ENCODE measurements at places on chromosomes 7 and 10.

GRCh38 chr10:119454990-119455389, 87.5 kb downstream of the RGS10 start:
- no peak for DNase-seq

DNA sequence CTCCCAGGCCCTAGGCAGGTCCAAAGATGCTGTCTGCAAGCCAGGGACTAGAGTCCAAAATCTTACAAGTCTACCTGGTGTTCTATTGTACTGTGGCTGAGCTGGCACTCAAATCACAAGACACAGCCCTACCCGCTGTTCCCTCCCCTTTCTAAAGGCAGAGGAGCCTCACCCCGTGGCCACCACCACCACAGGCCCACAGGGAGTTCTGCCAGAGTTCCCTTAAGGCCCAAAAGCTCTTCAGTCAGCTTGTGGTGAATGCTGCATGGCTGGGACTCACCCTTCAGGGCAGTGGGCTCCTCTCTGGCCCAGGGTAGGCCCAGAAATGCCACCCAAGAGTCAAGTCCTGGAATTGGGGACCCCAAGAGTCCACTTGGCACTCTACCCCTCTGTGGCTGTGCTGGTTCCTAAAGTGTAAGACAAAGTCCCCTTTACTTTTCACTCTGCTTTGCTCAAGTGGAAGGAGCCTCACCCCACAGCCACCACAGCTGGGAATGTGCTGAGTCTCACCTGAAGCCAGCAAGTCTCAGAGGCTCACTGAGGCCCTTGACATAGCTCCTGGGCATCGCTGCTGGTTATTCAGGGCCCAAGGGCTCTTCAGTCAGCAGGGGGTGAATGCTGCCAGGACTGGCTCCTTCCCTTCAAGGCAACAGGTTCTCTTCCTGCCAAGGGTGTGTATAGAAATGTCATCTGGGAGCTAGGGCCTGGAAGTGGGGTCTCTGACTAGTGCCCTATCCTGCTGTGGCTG, 48.8 kb upstream of the PSAP start:
- DNase-seq = no peak

GRCh38 chr10:120328647-120329046, 128.4 kb upstream of the PLPP4 start:
- no peak for DNase-seq

GRCh38 chr10:127345231-127345965, 149.0 kb upstream of the INSYN2A start:
- no peak for DNase-seq

- DNase-seq = no peak
Observed at GRCh38 chr7:106797937-106798336, 67.1 kb upstream of the PIK3CG start.

- no peak for DNase-seq
Observed at GRCh38 chr7:13433946-13434345, 555.5 kb downstream of the ETV1 start.

DNA sequence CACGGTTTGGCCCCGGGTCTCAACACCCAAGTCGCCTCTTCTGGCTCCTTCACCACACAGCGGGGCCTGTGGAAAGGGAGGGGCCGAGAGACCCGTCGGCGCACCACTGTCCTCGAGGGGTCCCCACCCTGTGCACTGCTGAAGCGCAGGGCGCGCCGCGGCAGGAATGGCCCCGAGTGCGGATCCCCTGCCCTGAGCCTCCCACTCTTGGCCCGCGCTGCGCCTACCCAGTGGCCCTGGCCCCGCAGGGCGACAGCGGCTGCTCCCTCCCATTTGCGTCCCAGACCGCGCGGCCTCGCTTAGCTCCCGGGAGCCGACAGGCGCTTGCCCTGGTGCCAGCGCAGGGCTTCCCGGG, 2.1 kb upstream of the SFMBT2 start:
- no peak for DNase-seq

DNA sequence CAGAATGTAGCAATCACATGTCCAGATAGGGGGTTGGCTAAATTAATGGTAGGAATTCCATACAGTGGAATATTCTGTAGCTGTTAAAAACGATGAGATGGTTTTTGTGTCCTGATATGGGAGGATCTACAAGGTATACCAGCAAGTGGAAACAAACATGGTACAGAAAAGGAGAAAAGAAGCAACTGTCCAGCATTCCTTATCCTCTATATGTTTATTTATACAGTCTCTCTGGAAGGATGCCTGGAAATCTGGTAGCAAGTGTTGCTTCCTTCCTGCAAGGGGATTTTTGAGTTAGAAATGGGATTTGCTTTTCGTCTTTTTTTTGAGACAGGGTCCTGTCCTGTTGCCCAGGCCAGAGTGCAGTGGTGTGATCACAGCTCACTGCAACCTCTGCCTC, 19.3 kb downstream of the IL15RA start:
- no peak for DNase-seq

DNA sequence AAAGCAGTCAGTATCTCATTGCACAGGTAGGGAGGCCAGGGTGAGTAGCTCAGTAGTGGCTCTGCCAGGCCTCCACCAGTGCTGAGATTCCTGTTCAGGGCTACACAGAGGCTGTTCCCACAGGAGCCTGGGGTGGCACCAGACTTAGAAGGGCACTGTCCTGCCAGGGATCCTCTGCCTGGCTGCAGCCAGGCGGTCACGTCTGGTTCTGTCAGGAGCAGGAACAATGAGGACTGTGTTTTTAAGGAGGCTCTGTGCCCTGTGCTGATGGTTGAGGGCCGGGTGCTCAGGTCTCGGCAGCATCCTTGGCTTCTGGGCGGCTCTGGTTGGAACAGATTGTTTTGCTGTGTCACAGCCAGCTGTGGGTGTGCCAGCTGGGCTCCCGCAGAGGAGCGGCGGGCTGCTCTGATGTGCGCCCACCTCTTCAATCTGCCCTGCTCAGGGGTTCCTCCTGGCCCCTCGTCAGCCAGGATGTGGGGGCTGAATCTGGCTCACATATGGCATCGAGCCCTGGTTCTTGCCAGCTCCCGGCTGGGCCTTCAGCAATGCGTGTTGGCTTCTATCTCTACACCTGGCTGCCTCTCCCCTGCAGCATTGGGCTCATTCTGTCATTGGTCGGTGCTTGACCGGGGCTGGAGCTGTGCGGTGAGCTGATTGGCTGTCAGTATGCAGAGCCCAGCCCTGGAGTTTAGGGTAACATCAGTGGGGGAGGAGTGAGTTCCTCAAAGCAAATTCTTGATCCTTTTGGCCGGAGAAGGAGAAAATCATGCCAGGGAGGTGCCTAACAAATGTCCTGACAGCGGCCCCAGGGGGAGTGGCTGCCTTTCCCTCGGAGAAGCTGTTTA, 41.2 kb downstream of the TACR2 start:
- no peak for DNase-seq
